Activated CD8-positive, alpha-beta T cell treated with anti-CD3 and anti-CD28 coated beads, Interleukin-2, amount 10 ng/mL, durations not matched to agents 7 days and 5 days (primary cell): ENCODE measurements at places on chromosomes 6 and 20. TPM values are rescaled to one million over a fixed set of nuclear protein-coding genes. Genes with fewer than 3 reads are reported as not detected.
A peak's percentile ranks its signal among the peaks of the same experiment; 100 is the strongest.

- H3K4me1 ChIP-seq: peaks cover 35% of the 10 kb centered on the region
- H3K4me3 ChIP-seq: no peak overlapping the region
- H3K36me3 ChIP-seq: peaks cover 2% of the 10 kb centered on the region
- DNase-seq: no peak
These were observed 7.0 kb downstream of the B4GALT5 start for GRCh38 chr20:49706630-49707091.

DNA sequence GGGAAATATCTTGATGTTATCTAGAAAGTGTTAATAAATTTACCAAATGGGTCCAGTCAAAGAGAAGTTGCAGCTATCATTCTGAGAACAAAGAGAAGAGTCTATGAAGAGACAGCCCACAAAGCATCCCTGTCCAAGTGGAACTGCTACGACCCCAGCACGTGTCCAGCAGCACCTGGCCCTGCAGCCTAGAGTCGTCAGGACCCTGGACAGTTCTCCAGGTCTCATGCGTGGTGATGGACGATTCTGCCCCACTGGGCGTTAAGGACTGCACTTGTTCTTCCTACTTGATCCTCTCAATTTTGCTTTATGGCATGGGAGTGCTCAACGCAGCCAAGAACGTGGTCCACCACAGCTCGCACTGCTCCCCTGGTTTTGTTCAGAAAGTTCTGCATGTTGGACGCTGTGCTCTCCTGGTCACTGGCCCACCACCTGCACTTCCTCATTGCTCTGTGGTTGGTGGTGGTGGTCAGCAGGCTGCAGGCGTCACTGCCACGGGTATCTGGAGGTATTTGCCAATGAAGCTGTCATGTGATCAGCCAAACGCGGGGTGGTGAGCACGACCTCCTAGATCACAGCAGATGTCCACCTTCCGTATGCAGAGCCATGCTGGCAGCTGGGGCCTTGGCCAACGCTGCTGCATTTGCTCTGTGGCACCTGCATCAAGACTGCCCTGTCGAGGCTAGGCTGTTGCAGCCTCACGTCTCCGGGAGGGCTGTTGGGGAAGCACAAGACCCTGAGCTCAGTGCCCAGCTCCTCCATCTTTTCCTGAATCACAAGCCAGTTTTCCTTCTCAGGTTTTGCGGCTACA is 356.4 kb downstream of the CDH4 start:
- no peaks in the 10 kb centered on the region for H3K4me1 ChIP-seq
- H3K36me3 ChIP-seq: no peaks in the 10 kb centered on the region
- no peak overlapping the region for H3K27ac ChIP-seq
- peak; percentile 24 for DNase-seq

DNA sequence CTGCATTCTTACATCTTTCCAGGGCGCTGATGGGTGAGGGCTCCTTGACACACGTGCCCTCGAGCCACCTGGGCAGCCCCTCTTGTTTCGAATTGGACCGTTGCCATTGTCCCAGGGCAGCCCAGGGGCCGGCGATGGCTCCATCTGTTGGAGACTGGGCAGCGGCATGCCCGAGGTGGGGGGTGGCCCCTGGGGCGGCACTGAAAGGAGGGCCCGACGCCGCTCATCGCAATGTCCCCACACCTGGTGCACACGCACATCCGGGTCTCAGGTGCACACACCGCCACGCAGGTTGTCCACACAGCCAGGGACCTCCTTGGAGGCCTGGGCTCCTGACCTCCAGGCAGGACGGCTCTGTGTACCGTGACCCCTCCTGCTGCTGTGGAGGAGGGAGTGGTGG is 18.0 kb downstream of the GATA5 start:
- no peak for DNase-seq
- H3K4me1 ChIP-seq: no peaks in the 10 kb centered on the region
- H3K27ac ChIP-seq: no peak overlapping the region
- H3K36me3 ChIP-seq: no peaks in the 10 kb centered on the region
- peaks cover 2% of the 10 kb centered on the region for H3K27me3 ChIP-seq

- no peaks in the 10 kb centered on the region for H3K4me1 ChIP-seq
- no peak overlapping the region for H3K27ac ChIP-seq
- DNase-seq: no peak
- H3K4me3 ChIP-seq: no peak overlapping the region
- H3K27me3 ChIP-seq: peaks cover 29% of the 10 kb centered on the region
These were observed 33.2 kb downstream of the SCGN start for GRCh38 chr6:25685251-25685650.

- H3K27me3 ChIP-seq: no peaks in the 10 kb centered on the region
- no peak for DNase-seq
- peaks cover 52% of the 10 kb centered on the region for H3K4me1 ChIP-seq
- H3K4me3 ChIP-seq: no peak overlapping the region
- H3K27ac ChIP-seq: no peak overlapping the region
These were observed 12.8 kb downstream of the ADNP start for GRCh38 chr20:50918403-50918802.

Gene CCN5
- not detected for total RNA-seq

GRCh38 chr6:46207174-46207573 is 36.4 kb upstream of the ENPP5 start:
- peaks cover 13% of the 10 kb centered on the region for H3K27me3 ChIP-seq
- no peaks in the 10 kb centered on the region for H3K36me3 ChIP-seq
- no peak overlapping the region for H3K27ac ChIP-seq
- H3K4me1 ChIP-seq: no peaks in the 10 kb centered on the region

Gene SLC22A16
- not detected for total RNA-seq

Gene LCA5
- total RNA-seq: not detected

DNA sequence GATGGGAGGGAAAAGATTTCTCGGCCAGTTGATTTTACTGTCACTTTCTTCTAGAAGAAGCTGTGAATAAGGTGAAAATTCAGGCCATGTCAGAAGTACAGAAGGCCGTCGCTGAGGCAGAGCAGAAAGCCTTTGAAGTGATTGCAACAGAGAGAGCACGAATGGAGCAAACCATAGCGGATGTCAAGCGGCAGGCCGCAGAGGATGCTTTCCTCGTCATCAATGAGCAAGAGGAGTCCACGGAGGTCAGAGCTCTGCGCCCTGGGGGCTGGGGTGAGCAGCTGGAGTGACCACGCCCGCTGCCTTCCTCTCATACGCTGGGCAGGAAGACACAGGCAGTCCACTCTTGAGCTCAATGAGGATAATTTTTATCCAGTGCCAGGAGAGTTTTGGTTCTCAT is 21.8 kb upstream of the C20orf144 start:
- no peak overlapping the region for H3K4me3 ChIP-seq
- H3K27me3 ChIP-seq: no peaks in the 10 kb centered on the region
- H3K27ac ChIP-seq: no peak overlapping the region
- peaks cover 21% of the 10 kb centered on the region for H3K36me3 ChIP-seq
- H3K4me1 ChIP-seq: no peaks in the 10 kb centered on the region
- no peak for DNase-seq

GRCh38 chr6:34595332-34596184 is 39.4 kb upstream of the SPDEF start:
- H3K27me3 ChIP-seq: no peaks in the 10 kb centered on the region
- no peaks in the 10 kb centered on the region for H3K36me3 ChIP-seq
- DNase-seq: no peak
- peaks cover 12% of the 10 kb centered on the region for H3K4me1 ChIP-seq
- no peak overlapping the region for H3K27ac ChIP-seq
- H3K4me3 ChIP-seq: no peak overlapping the region

Gene FYN
- 148 TPM for total RNA-seq
